Activated CD8-positive, alpha-beta memory T cell treated with anti-CD3 and anti-CD28 coated beads for 4 hours (primary cell): ENCODE measurements at places on chromosomes 16 and 17.

GRCh38 chr16:50863644-50864144 lies 121.8 kb downstream of the CYLD start:
- DNase-seq: no peak

- DNase-seq: no peak
Observed at GRCh38 chr16:15775663-15776304, 81.0 kb downstream of the MYH11 start.

GRCh38 chr17:954431-955164 lies 25.0 kb downstream of the NXN start:
- DNase-seq: no peak

DNA sequence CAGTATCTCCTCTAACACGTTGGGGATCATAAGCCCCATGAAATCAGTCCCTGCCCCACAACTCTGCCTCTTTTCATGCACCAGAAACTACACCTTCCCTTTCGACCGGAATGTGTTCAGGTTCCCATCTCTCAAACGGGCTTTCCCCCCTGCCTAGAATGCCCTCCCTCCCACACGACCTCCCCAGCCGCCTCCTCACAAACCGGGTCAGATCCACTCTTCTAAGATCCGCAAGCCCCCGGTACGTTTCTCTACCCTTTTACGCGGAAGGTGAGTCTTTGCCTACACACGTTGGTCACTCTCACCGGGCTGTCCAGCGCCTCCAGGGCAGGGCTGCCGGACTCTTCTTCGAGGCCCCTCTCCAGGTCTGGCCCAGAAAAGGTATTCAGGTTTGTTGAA lies 708 bp downstream of the DHX33 start:
- no peak for DNase-seq

DNA sequence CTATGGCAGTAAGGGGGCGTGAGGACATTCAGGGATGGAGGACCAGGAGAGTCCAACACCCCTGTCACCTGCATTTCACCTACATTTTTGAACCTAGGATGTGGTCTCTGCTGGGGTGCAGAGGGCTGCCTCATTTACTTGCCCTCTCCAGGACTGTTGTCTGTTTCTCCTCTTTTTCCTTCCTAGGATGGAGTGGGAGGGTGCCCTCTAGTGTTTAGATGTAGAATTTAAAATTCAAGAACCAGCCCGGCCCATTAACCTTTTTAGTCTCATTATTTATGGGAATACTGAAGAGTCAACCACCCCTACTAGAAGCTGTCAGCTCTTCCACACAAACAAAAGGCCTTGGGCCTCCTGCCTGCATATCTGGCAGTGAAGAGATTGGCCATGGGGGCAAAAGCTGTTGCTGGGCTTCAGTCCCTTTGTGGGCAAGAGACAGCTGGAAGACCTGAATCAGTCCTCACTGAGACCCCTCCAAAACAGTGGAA lies 2.5 kb upstream of the STARD3 start:
- DNase-seq: no peak

DNA sequence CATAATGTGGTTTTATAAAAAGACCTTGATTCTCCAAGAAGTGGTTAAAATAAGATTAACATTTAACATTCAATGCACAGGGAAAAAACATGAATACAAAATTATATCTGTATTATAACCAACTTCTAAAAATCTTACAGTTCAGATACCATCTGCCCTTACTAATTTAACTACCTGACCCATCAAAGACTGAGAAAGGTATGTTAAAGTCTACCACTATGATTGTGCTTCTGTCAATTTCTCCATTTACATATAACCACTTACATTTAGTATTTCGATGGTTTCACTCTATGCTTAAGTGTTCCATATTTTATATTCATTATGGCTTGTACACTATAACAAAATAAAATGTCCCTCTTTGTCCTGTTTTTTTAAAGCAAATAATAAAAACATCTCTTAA lies 14.6 kb downstream of the AP1G1 start:
- no peak for DNase-seq

DNA sequence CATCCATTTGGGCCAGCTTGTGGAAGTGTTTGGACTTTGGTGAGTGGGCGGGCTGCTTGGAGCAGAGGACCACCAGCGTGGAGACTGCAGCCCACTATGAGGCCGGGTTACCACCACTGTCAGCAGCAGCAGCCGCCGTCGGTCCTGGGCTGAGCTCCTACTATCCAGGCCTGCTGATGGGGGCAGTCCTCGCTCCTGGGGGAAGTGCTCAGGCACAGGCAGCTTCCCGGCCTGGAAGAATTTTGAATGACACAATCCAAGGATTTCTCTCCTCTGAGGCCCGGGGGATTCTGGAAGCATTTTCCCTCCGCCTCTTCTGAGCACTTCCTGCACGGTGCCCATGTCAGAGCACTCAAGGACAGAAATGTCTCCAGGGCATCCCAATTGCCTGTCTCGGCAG lies 5.3 kb upstream of the NOD2 start:
- DNase-seq: no peak

DNA sequence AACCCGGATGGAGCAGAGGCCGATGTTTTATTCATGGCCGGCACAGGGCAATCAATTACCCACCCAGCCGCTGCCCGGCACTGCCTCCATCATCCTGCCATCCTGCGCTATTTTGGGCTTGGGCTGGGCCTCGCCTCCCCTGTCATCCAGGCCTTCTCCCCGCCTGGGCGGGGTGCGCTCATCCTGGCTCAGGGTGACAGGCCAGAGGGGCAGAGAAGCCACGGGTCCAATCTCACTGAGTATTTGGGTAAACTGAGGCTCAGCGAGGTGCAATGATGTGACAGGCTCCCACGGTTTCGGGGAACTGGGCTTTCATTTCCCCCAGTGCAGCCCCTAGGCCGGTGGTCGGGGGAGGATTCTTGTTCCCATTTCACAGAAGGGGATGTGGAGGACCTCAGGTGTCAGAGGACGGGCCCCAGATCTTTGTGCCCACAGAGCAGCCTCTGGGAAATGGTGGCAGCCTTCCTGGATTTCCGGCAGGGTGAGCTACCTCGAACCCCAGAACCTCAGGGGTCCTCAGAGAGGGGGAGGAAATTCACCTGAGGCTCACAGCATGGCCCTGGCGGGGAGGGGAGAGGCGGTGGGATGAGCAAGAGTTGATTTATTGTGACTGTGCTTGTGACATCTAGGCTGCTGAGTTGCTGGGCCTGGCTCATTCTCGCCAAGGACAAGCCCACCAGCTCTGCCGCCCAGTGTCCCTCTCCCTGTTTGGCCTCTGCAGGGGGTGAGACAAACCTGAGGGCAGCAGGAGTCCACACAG lies 23.8 kb upstream of the KCNJ12 start:
- DNase-seq: no peak

DNA sequence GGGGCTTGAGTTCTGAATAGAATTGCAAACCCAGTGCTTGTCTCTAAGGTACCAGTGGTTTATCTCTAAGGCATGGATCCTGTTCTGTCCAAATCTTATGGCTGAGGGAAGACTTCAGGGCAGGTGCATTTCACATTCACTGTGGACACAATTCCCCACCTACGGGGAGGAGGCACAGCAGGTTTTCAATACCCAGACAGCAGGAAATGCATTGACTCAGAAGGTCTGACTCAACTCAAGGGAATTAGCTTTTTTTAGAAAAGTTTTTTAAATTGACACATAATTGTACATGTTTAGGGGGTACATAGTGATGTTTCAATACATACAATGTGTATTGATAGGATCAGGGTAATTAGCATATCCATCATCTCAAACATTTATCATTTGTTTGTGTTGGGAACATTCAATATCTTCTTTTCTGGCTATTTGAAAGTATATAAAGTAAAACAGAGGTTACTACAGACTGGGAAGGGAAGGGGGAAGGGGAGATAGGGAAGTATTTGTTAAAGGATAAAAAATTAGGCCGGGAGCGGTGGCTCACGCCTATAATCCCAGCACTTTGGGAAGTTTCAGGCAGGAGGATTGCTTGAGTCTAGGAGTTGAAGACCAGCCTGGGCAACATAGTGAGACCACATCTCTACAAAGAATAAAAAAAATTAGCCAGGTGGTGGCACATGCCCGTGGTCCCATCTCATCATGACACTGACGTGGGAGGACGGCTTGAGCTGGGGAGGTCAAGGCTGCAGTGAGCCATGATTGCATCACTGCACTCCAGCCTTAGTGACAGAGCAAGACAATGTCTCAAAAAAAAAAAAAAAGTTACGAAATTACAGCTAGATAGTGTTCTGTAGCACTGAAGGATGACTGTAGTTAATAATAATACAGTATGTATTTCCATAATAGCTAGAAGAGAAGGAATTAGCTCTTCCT lies 54.9 kb downstream of the RGS9 start:
- no peak for DNase-seq

- DNase-seq: no peak
Observed at GRCh38 chr17:17361867-17362539, 58.8 kb downstream of the NT5M start.

DNA sequence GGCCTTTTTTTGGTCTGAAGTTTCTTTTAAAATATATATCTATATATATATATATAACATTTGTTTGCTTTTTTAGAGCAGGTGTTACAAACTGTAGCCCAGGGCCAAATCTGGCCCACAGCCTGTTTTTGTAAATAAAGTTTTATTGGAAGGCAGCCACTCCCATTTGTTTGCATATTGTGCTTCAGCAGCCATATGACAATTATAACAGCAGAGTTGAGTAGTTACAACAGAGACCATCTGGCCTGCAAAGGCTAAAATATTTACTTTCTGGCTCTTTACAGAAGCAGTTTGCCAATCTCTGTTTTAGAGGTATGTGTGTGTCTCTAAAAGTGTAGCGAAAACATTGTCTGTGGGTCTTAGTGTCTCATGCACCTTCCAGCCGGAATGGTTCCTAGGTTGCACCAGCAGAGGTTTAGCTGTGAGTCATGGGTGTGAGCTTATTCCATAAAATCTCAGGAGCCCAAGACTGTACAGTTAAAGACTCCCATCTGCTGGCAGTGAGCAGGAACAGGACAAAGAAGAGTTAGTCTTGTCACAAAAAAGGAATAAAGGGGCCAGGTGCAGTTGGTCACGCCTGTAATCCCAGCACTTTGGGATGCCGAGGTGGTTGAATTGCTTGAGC lies 23.8 kb downstream of the LCMT1 start:
- DNase-seq: no peak

- no peak for DNase-seq
Observed at GRCh38 chr17:57415751-57416207, 159.5 kb downstream of the MSI2 start.

GRCh38 chr16:29316761-29317183 lies 89.7 kb downstream of the NPIPB11 start:
- no peak for DNase-seq

DNA sequence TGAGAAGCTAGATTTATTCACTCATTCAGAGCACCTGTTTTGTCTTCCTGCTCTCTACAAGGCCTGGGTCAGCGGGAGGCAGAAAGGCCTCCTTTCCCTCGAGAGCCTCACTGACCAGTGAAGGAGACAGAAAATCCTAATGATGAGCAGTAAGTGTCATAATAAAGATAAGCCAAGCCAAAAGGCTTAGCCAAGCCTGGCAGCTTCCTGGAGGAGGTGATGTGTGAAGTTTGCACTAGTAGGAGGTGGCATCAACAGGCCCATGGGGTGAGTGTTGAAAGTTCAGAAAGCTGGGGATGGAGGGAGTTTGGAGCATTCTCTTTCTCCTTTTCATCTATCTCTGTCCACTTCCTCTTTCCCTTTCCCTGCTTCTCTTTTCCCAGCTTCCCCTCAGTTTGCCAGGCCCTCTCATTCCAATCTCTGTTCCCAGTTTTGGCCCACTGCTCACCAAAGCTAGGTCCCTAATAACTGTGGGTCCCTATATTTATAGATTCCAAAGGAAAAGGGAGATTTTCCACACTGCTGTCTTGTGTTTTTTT lies 16.5 kb upstream of the SPNS3 start:
- no peak for DNase-seq

GRCh38 chr16:85004587-85005205 lies 6.6 kb downstream of the ZDHHC7 start:
- no peak for DNase-seq

DNA sequence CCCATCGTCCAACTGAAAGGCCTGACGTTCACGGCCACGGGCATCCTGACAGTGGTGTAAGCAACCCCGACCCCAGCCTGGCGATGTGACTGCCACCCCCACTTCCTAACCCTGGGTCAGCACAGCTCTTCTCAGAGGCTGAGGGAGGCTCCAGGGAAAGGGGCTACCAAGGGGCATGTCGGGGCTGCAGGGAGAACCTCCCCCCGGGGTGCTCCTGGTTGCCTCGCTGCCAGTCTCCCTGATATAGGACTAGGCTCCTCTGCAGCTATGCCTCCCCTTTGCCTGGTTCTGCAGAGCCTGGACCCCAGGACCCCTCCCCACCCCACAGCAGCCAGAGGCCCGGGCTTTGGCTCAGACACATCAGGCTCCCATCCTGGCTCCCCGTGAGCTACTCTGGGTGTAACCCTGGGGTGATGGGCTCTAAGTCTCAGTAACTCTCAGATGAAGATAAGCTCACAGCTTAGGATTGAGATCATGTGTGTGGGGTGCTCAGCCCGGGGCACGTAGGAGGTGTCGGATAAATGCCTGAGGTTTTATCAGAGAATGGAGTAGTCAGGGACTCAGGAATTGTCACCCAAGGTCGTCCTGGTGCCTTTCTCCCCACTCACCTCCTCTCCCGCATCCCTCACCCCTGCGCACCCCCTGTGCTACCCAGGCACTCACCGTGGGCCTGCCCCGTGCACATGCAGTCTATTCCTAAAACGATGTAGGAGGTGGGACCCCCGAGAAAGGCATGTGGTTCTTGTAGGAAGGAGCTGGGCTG lies 10.6 kb downstream of the ITGAD start:
- no peak for DNase-seq

- no peak for DNase-seq
Observed at GRCh38 chr17:59347975-59348391, 16.5 kb downstream of the YPEL2 start.

- DNase-seq: no peak
Observed at GRCh38 chr16:2223942-2224486, 623 bp downstream of the E4F1 start.

- no peak for DNase-seq
Observed at GRCh38 chr16:31698901-31699300, 171.2 kb downstream of the AHSP start.

DNA sequence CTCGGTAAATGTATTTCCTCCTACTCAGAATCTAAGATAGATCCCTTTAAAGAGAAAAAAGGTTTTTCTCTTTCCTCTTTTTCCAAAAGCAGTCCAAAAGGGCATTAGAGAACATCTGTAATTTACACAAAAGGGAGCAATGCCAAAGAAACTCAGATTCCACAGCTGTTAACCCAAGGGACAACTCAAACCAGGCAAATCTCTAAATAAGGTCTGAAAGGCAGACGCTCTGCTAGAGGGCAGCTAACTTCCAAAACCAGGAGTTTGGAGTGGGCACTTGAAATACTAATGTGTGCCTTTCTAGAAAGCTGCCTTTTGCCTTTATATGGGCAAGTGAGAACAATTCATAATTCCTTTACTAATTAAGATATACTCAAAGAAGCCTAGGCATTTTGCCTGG lies 435.7 kb downstream of the ZFHX3 start:
- DNase-seq: no peak

- DNase-seq: no peak
Observed at GRCh38 chr17:76989519-76989918, 121.3 kb downstream of the MGAT5B start.

- DNase-seq: no peak
Observed at GRCh38 chr16:3057181-3058138, 8.0 kb upstream of the IL32 start.

DNA sequence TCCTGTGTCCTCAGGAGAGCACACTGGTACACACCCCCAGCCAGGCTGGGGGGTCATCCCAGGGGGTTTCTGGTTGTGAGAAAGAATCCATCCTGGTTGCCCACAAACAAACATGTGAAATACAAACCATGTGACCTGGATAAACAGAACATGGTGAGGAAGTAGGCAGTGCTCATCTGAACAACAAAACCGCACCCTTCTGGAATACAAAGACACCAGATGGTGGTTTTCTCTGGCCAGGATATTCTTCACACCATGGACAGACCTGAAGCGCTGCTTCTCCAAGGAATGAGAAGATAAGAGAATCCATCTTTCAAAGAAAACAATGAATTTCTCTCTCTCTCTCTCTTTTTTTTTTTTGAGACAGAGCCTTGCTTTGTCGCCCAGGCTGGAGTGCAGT lies 302.3 kb downstream of the SLC39A11 start:
- no peak for DNase-seq
